ENCODE measurements at places on chromosomes 7 and 10. TPM values are rescaled to one million over a fixed set of nuclear protein-coding genes. Genes with fewer than 3 reads are reported as not detected.

GRCh38 chr10:51074238-51075028, at the start of gene PRKG1:
PRKG1 (plus strand) TSS chr10:51074487.
- H3K27ac ChIP-seq = no peak within 1 kb of the TSS
- peak within 1 kb of the TSS; percentile 91 for H3K4me3 ChIP-seq
- H3K27me3 ChIP-seq = peaks cover 50% of the 10 kb centered on the region
- no peak for DNase-seq
- peaks cover 14% of the 10 kb centered on the region for H3K4me1 ChIP-seq

GRCh38 chr10:71731791-71732190, 12.2 kb upstream of the C10orf105 start:
- peaks cover 60% of the 10 kb centered on the region for H3K4me1 ChIP-seq
- H3K36me3 ChIP-seq = no peaks in the 10 kb centered on the region
- DNase-seq = no peak
- H3K4me3 ChIP-seq = no peak overlapping the region

- peaks cover 57% of the 10 kb centered on the region for H3K27me3 ChIP-seq
- no peak overlapping the region for H3K27ac ChIP-seq
- H3K4me3 ChIP-seq = no peak overlapping the region
- peaks cover 8% of the 10 kb centered on the region for H3K36me3 ChIP-seq
- peaks cover 21% of the 10 kb centered on the region for H3K4me1 ChIP-seq
- DNase-seq = no peak
Measured at GRCh38 chr7:64885520-64886240, 17.4 kb upstream of the ZNF273 start.

- no peak overlapping the region for H3K4me3 ChIP-seq
- no peak overlapping the region for H3K27ac ChIP-seq
Measured at GRCh38 chr10:73183667-73184281, 15.9 kb downstream of the FAM149B1 start.

DNA sequence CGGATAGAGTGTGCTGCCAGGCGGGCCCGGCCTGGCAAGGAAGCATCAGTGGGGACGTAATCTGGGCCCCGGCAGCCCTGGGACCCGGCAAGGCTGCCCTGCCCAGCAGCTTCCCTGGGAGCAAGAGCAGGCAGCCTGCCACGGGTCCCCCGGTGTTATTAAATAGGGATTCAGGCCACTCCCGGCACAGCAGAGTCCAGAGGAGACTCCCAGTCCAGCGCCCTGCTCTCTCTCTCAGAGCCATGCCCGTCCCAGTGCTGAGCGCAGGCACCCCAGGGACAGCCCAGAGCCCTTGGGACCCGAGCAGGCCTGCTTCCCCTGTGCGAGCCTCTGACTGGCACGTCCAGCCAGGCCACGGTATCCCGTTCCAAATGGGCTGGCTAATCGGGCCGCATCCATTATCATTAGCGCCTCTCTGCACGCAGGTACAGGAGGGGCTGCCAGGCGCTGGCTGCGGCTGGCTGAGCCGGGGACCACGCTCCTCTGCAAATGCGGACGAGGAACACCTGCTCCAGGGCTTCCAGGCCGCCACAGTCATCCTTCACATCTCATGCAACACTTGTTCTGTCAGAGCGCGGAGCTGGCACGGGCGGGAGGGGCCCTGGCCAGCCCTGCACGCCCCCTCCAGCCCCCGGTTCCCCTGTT, 344.2 kb upstream of the MKI67 start:
- no peak overlapping the region for H3K27ac ChIP-seq
- H3K4me1 ChIP-seq = no peaks in the 10 kb centered on the region
- no peaks in the 10 kb centered on the region for H3K27me3 ChIP-seq

GRCh38 chr7:18715988-18716387, 220.4 kb downstream of the HDAC9 start:
- H3K27ac ChIP-seq = no peak overlapping the region
- H3K4me3 ChIP-seq = no peak overlapping the region
- H3K36me3 ChIP-seq = no peaks in the 10 kb centered on the region

DNA sequence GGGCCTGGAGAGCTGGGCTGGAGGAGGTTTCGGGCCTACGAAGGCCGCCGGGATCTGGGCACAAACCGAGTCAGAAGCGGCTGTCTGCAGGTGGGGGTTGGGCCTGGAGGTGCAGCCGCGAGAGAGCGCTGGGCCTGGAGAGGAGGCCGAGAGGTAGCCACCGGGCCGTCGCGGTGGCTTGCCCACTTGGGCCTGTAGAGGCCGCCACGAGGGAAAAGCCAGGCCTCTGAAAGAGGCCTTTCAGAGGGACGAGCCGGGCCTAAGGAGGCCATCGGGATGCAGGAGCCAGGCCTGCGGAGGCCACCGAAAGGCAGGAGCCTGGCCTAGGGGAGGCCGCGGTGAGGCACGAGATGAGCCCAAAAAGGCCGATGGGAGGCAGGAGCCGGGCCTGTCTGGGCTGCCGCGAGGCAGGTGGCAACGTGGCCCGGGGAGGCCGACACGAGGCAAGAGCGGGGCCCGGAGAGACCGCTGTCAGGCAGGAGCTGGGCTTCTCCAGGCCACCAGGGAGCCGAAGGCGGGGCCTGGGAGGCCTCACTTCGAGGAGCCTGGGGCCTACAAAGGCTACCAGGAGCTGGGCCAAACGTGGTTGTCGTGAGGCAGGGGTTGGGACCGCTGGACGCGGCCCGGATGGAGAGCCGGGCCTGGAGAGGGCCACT, 25.6 kb downstream of the MDH2 start:
- H3K27ac ChIP-seq = no peak overlapping the region
- DNase-seq = no peak
- no peak overlapping the region for H3K4me3 ChIP-seq
- H3K36me3 ChIP-seq = no peaks in the 10 kb centered on the region

DNA sequence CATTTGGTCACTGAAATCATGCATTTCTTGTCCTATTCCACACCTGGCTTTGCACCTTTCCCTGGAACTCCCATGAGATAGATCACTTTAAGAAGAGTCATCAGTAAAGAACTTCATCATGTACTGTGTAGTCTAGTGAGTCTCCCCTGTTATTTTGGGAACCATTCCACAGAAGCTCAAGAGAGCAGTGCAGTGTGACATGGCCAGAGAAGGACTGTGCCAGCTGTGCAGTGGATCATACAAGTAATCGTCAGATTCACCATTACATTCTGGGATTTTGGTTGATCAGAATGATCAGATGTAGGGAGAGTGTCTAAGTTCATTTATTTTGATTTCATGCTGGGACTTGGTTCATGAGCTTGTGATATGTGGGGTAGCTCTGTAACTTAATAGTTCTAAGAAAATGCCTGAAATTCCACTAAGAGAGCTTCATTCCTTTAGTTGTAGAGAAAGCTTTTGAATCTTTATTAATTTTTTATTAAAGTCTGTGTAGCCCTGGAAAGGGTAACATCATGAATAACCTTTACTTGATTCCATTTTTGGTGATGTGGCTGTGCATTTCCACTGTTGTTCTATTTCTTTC, 166.8 kb downstream of the SUGCT start:
- H3K4me3 ChIP-seq = no peak overlapping the region
- H3K36me3 ChIP-seq = no peaks in the 10 kb centered on the region
- H3K27me3 ChIP-seq = no peaks in the 10 kb centered on the region
- no peaks in the 10 kb centered on the region for H3K4me1 ChIP-seq
- no peak overlapping the region for H3K27ac ChIP-seq

GRCh38 chr10:130933008-130933390, 378.5 kb downstream of the TCERG1L start:
- H3K4me1 ChIP-seq = no peaks in the 10 kb centered on the region
- peaks cover 5% of the 10 kb centered on the region for H3K27me3 ChIP-seq
- no peak overlapping the region for H3K4me3 ChIP-seq
- no peaks in the 10 kb centered on the region for H3K36me3 ChIP-seq
- DNase-seq = no peak

GRCh38 chr7:84387595-84387994, 193.0 kb upstream of the SEMA3A start:
- DNase-seq = no peak
- H3K27me3 ChIP-seq = no peaks in the 10 kb centered on the region
- no peaks in the 10 kb centered on the region for H3K4me1 ChIP-seq
- no peak overlapping the region for H3K27ac ChIP-seq

GRCh38 chr10:61992671-61993668, 91.5 kb downstream of the ARID5B start:
- DNase-seq = peak; percentile 82
- H3K27me3 ChIP-seq = no peaks in the 10 kb centered on the region
- H3K4me3 ChIP-seq = peak overlapping the region; percentile 23
- H3K4me1 ChIP-seq = peaks cover 90% of the 10 kb centered on the region
- peak overlapping the region; percentile 100 for H3K27ac ChIP-seq

The MPLKIP gene
- polyA plus RNA-seq = 90.6 TPM

The REEP3 gene
- 5.5 TPM for polyA plus RNA-seq

The AKR1C4 gene
- not detected for polyA plus RNA-seq

The GATA3 gene
- polyA plus RNA-seq = not detected

The MYL10 gene
- polyA plus RNA-seq = not detected

The SIRT1 gene
- polyA plus RNA-seq = 20.8 TPM

The HOXA4 gene
- polyA plus RNA-seq = not detected
